Esophagus muscularis mucosa (tissue), 4 donors: ENCODE measurements at places on chromosomes 16 and 17. TPM values are rescaled to one million over a fixed set of nuclear protein-coding genes. Genes with fewer than 3 reads are reported as not detected.

The SHISA6 gene
- 1.1 TPM for total RNA-seq

- H3K27ac ChIP-seq = peak overlapping the region; percentile 80
- H3K36me3 ChIP-seq = peaks cover 19% of the 10 kb centered on the region
- DNase-seq = no peak
- peak overlapping the region; percentile 84 for H3K4me3 ChIP-seq
Measured at GRCh38 chr17:751269-752001, 629 bp downstream of the GEMIN4 start.

- H3K4me3 ChIP-seq = no peak overlapping the region
- H3K36me3 ChIP-seq = no peaks in the 10 kb centered on the region
- no peak overlapping the region for H3K27ac ChIP-seq
Measured at GRCh38 chr17:1916316-1916715, 86.5 kb downstream of the RPA1 start.

GRCh38 chr16:72921620-72922019 lies 126.3 kb downstream of the ZFHX3 start:
- no peaks in the 10 kb centered on the region for H3K27me3 ChIP-seq
- no peak overlapping the region for H3K4me3 ChIP-seq
- DNase-seq = no peak
- peaks cover 21% of the 10 kb centered on the region for H3K4me1 ChIP-seq

GRCh38 chr16:3249020-3249419 lies 7.4 kb downstream of the MEFV start:
- H3K27ac ChIP-seq = no peak overlapping the region
- H3K4me1 ChIP-seq = no peaks in the 10 kb centered on the region
- no peak for DNase-seq
- no peaks in the 10 kb centered on the region for H3K36me3 ChIP-seq
- H3K4me3 ChIP-seq = no peak overlapping the region

The TBC1D26 gene
- total RNA-seq = 0.23 TPM

DNA sequence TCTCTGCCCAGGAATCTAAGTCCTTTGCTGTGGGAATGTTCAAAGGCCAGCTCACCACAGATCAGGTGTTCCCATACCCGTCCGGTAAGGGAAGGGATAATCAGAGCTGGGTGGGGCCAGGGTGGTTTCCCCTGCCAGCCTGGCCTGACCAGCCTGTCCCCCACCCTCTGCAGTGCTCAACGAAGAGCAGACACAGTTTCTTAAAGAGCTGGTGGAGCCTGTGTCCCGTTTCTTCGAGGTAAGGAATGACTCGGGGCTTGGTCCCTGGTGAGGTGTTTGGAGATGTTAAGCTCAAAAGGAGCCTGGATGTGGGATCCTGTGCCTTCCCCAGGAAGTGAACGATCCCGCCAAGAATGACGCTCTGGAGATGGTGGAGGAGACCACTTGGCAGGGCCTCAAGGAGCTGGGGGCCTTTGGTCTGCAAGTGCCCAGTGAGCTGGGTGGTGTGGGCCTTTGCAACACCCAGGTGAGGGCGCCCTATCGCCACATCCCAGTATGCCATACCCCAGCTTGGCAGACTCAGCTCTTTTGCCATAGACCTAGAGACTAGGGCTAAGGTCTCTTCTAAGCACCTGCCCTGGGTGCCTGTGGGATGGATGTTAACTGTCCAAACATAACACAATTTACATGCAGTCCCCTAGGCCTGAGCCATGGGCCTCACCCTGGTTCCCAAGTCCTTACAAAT lies 997 bp downstream of the ACADVL start:
- peak overlapping the region; percentile 95 for H3K4me3 ChIP-seq
- peak overlapping the region; percentile 92 for H3K27ac ChIP-seq
- peaks cover 67% of the 10 kb centered on the region for H3K4me1 ChIP-seq
- H3K27me3 ChIP-seq = no peaks in the 10 kb centered on the region
- peaks cover 32% of the 10 kb centered on the region for H3K36me3 ChIP-seq

DNA sequence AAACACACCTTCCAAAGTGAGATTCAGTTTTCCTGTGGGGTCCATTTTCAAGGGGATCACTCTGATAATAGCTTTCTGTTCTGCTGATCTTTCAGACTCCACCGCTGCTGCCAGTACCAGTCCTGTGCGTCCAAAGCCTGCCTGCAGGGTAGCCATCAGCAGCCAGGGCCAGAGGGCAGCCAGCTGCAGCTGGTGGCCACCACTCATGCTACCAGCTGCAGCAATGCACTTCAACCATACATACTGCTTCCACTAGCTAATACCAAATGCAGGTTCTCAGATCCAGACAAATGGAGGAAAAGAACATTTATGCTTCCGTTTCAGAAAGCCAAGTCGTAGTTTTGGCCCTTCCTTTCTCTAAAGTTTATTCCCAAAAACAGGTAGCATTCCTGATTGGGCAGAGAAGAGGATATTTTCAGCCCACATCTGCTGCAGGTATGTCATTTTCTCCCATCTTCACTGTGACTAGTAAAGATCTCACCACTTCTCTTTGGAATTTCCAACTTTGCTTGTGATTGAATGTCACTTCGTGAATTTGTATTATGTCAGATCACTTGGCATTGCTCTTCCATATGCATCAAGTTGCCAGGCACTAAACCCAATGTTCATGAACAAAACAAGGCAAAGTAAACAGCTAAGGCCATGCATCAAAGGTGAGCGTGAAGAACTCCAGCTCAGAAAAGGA lies 1.8 kb downstream of the RNF43 start:
- no peaks in the 10 kb centered on the region for H3K27me3 ChIP-seq
- no peaks in the 10 kb centered on the region for H3K36me3 ChIP-seq

The KCTD19 gene
- not detected for total RNA-seq

- H3K27me3 ChIP-seq = peaks cover 99% of the 10 kb centered on the region
- no peaks in the 10 kb centered on the region for H3K36me3 ChIP-seq
- DNase-seq = no peak
- no peak overlapping the region for H3K27ac ChIP-seq
Measured at GRCh38 chr16:88993166-88993761, 16.3 kb upstream of the CBFA2T3 start.

The IL34 gene
- 1.7 TPM for total RNA-seq

The ADCY9 gene
- 35.8 TPM for total RNA-seq

- peaks cover 6% of the 10 kb centered on the region for H3K27me3 ChIP-seq
- no peak for DNase-seq
- H3K36me3 ChIP-seq = peaks cover 10% of the 10 kb centered on the region
- peaks cover 25% of the 10 kb centered on the region for H3K4me1 ChIP-seq
- H3K4me3 ChIP-seq = no peak overlapping the region
Measured at GRCh38 chr17:81713556-81714411, 1.7 kb downstream of the SLC25A10 start.

- no peaks in the 10 kb centered on the region for H3K36me3 ChIP-seq
- no peak overlapping the region for H3K4me3 ChIP-seq
- H3K27ac ChIP-seq = no peak overlapping the region
- no peak for DNase-seq
- no peaks in the 10 kb centered on the region for H3K27me3 ChIP-seq
Measured at GRCh38 chr16:80591071-80591915, 50.5 kb downstream of the DYNLRB2 start.
